ENCODE measurements at places on chromosomes 3 and 15.

GRCh38 chr15:73021139-73021621 is 31.1 kb upstream of the NEO1 start:
- DNase-seq = no peak

DNA sequence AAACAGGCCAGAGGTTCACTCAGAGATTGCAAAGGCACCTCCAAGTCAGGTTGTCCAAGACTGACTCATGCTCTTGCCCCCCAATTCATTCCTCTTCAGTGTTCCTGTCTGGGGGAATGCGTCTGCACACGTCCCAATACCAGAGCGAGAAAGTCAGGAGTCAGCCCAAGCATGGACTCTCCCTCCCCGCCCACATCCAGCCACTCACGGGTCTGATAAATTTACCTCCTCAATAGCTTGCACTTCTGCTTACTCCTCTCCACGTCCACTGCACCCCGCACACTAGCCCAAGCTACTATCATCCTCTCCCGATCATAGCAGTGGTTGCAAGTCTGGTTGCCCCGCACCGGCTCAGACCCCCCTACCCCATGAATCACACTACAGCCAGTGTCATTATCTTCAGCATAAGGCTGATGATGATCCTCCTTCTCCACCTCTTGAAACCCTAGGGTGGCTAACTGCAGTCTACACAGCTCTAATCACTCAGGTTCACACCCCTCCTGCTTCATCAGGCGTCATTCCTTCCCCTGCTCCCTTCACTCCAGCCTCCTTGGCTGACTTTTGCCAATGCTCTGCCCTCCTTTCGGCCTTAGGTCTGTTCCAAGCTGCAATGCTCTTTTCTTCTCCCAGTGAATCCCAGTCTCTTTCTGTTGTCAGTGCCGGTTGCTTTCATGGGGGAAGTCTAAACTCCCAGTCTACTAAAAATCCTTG is 27.6 kb upstream of the MYO1E start:
- no peak for DNase-seq

- DNase-seq = no peak
Observed at GRCh38 chr15:80591938-80592825, 102.9 kb upstream of the ABHD17C start.

GRCh38 chr3:126320517-126321293 is 36.5 kb downstream of the KLF15 start:
- no peak for DNase-seq

- no peak for DNase-seq
Observed at GRCh38 chr3:194250098-194251002, 100.8 kb downstream of the CPN2 start.

GRCh38 chr3:49386056-49386756 is 25.6 kb downstream of the RHOA start:
- DNase-seq = no peak

DNA sequence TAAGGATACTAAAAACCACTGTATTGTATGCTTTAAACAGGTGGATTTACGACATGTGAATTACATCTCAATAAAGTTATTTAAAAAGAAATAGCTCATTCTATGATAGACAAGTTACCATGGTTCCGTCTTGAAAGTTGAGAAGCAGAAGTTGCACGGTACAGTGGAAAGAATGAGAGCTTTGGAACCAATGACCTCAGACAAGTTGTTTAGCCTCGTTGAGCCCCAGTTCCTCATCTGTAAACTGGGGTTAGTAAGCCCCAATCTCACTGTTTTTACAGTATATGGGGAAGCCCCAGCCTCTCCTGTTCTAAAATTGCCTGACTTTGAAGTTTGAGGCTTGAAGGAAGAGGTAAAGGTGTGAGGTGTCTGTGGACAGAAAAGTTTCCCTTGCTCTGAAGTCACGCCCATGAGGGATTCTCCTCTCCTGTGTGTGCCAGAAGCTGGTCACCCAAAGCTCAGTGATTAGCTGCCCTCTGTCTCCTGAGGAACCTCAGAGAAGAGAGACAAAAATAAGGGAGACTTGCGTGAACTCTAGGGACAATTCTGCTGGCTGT is 10.0 kb downstream of the CRYGS start:
- DNase-seq = no peak

GRCh38 chr3:61464518-61465140 is 96.7 kb upstream of the PTPRG start:
- DNase-seq = no peak

GRCh38 chr15:100635406-100636071 is 33.1 kb downstream of the ASB7 start:
- no peak for DNase-seq

GRCh38 chr3:62233065-62233464 is 140.3 kb downstream of the FEZF2 start:
- DNase-seq = no peak

- no peak for DNase-seq
Observed at GRCh38 chr3:39082666-39083313, 24.6 kb downstream of the GORASP1 start.

DNA sequence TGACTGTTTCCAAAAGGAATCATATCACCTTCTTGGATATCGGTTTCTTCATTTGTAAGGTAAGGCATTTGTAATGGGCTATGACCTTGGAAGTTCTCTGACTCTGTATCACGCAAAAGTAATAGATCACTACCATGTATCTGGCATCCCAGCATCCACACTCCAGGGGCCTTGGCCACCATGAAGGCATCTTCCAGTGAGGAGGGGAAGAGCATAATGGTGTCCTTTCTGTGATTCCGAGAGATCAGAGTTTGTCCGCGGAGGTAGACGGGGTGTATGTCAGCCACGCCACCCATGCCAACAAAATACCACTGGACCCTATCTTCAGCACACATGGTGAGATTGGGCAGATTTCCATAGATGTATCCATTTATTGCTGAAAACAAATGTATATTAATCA is 48.1 kb upstream of the CP start:
- no peak for DNase-seq
